ENCODE measurements at places on chromosomes 1 and 21.

GRCh38 chr21:35291973-35292627 is 243.0 kb upstream of the RUNX1 start:
- peak; percentile 64 for DNase-seq

- DNase-seq, result no peak
These were observed 127.6 kb upstream of the IVNS1ABP start for GRCh38 chr1:185444676-185445075.

GRCh38 chr1:102566182-102566581 is 542.1 kb downstream of the COL11A1 start:
- DNase-seq, result no peak

DNA sequence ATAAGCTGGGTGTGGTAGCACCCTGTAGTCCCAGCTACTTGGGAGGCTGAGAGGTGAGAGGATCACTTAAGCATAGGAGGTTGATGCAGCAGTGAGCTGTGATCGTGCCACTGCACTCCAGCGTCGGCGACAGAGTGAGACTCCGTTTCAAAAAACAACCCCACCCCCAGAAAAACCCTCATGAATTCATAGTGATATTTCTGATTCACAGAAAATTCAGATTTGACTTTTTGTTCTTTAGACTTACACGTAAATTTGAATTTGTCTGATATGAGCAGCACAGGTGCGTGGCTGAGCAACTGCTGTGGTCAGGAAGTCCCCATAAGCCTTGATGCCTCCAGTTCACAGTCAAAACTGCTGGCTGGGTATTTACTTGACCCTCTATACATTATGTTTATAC is 10.0 kb upstream of the MORC3 start:
- DNase-seq, result no peak

GRCh38 chr1:57986432-57986831 is 560.1 kb downstream of the OMA1 start:
- DNase-seq, result no peak

- DNase-seq, result peak; percentile 61
These were observed 30.6 kb downstream of the ZC3H11B start for GRCh38 chr1:219582296-219582695.

DNA sequence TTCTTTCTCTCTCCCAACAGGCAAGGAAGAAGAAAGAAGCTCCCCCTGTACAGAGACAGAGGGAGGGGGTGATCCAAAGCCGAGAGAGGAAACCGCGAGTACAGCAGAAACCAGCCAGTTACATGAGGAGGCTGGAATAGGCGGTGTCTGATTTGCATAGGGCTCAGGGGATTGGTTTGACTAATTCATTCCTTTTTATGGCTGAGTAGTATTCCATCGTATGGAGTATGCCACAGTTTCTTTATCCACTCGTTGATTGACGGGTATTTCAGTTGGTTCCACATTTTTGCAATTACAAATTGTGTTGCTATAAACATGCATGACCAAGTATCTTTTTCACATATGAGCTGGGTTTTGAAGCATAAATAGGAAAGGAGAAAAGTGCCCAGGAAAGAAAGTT is 3.4 kb upstream of the GPX7 start:
- DNase-seq, result no peak

- DNase-seq, result peak; percentile 62
These were observed 12.9 kb downstream of the PIGM start for GRCh38 chr1:160018900-160019299.

DNA sequence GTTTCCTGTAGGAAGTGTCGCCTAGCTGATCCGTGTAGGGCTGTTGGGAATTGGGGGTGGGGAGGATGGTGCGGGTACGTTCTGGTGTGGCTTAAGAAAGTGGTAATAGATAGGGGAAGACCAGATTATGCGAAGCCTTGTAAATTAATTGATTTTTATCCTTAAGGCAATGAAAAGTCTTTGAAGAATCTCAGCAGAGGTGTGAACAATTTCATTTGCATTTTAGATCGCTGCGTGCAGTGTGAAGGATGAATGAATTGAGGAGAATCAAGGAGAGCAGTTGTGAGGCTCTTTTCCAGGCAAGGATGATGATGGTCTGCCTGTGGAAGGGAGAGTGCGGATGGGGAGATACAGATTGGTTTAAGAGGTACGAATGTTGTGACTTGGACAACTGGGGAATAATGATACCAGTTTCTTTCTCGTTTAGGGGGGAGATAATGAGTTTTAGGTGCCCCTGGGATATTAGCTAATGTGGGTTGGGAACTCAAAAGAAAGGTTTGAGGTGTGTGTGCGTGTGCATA is 813 bp upstream of the DEDD start:
- no peak for DNase-seq

- peak; percentile 40 for DNase-seq
These were observed at the start of gene AMIGO1 for GRCh38 chr1:109509176-109510134. AMIGO1 (minus strand) TSS chr1:109509727; CDS start chr1:109508912, 815 bp downstream.

DNA sequence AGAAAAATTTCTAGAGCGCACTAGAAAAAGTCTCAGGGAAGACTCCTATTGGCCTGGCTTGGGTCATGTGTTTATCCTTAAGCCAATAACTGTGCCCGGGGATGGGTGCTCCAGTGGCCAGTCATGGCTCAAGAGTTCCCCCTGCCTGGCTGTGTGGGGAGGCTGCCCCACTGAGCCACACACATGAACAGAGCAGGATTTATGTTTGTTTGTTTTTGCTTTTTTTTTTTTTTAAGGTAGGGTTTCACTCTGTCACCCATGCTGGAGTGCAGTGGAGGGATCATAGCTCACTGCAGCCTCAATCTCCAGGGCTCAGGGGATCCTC is 21.8 kb downstream of the EDN2 start:
- no peak for DNase-seq

DNA sequence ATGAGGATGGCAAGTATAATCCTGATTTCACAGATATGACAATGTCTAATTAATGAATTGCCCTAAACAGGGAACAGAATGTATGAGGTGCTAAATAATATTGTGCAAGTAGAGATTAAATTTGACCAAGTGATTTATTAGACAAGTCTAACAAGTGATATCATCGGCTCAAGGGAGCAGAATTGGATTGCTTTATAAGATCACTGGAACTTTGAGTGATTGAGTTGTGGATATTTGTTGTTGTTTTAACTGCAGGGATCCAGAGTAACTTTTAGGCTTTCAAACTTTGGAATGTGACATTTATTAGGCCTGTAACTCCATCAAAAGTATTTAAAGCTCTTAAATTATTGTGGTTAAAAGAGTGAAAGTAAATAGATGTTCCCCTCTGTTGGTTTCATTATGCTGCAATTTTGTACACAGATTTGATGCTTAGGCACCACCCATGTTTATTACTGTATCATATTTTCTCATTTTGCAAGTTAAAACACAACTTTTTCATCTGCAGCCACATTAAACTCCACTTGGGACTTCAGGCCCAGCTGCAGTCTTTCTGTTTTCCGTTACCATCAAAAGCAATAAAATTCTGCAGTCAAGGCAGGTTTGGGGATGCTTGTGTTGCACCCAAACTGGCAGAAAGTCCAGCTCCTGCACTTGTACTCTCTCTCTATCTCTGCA is 206.6 kb downstream of the HLX start:
- DNase-seq, result peak; percentile 66

DNA sequence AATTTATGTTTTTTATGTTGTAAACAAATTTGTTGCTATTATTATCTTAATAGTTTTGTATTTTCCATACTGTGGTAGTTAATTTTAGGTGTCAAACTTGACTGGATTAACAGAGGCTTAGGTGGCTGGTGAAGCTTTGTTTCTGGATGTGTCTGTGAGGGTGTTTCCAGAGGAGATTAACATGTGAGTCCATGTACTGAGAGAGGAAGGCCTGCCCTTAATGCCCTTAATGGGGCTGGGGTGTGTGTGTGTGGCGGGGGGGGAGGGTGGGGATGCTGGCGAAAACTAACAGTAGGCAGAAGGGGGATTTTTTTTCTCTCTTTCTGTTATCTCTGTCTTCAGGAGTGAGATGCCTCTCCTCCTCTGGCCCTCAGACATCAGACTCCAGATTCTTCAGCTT is 1.9 kb downstream of the OR14A16 start:
- no peak for DNase-seq

GRCh38 chr1:167555971-167556714 is 2.6 kb upstream of the CREG1 start:
- DNase-seq, result peak; percentile 69

GRCh38 chr1:198175423-198176170 is 18.8 kb downstream of the NEK7 start:
- DNase-seq, result peak; percentile 68

DNA sequence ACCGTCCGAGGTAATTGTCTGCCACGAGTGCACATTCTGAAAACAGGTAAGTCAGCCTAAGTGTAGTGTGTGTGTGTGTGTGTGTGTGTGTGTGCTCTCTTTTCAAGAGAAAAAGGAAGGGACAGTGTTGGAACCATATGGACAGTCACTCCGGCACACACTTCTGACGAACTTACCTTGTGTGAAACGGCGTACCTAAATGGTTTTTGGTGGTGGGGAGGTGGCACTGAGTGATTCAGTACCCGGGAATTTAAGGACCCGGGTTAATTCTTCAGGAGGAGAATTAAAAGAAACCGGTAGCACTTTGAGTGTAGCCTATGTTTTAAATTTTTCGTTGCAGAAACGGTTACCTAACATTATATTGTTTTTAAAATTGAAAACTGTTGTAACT is 286 bp downstream of the ODR4 start:
- DNase-seq, result no peak

DNA sequence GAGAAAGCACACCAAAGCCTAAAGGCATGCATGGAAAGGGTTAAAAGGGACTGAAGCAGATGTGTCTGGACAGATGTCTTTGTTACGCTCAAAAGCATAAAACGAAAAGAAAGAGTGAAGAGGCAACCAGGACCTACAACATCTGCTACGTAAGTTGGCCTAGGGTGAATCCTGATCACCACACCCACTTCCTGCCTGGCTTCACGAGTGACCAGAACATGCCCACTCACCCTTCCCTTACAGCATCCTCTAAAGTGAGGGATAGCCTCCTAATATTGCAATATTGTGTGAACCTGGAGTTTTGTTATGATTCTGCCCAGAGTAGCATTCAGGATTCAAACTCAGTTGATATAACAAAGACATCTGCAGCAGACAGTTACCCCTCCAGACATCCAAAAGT is 10.6 kb upstream of the OLIG2 start:
- no peak for DNase-seq

- no peak for DNase-seq
These were observed 8.8 kb upstream of the SAMD11 start for GRCh38 chr1:914891-915280.

GRCh38 chr1:186518822-186519381 is 58.0 kb upstream of the PDC start:
- DNase-seq, result no peak

DNA sequence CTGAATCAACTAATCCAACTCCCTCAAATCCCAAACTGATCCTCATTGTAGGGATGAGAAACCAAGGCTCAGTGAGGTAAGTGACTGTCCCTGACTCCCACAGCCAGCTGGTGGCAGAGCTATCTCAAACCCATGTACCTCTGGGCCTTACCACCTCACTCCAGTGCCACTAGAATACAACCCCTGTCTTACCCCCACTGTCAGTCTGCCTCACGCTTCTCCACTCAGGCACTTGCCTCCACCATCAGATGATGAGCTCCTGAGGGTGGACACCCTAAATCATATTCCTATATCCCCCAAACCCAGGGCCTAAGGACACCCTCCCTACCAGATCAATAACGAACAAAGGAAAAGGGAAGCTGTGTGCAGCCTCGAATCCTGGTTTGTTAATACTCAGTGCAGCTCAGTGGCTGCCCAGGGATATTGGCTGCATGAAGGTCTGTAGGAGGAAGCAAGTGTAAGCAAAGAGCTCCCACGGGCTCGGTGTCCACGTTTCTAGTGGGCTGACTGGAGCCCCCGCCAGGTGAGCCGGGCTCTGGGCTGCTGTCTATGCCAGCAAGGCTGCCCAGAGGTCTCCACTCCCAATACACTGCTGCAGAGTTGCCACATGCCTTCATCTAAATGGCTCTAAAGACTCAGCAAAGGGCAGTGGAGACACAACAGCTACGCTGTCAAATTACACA is 533.4 kb downstream of the MATN1 start:
- no peak for DNase-seq

GRCh38 chr1:93716941-93717368 is 35.3 kb upstream of the BCAR3 start:
- DNase-seq, result peak; percentile 76

DNA sequence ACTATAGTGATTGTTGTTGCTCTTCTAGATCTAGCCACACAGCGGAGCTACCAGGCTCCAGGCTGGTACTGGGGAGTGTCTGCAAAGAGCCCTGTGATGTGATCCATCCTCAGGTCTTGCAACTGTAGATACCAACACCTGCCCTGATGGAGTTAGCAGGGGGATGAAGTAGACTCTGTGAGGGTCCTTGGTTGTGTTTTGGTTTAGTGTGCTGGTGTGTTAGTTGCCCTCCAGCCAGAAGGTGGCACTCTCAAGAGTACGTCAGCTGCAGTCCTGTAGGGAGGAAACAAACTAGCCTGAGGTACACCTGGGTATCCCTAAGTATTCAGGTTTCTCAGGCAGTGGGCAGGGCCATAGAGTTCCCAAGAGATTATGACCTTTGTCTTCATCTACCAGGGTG is 81.2 kb upstream of the TMPRSS2 start:
- no peak for DNase-seq

DNA sequence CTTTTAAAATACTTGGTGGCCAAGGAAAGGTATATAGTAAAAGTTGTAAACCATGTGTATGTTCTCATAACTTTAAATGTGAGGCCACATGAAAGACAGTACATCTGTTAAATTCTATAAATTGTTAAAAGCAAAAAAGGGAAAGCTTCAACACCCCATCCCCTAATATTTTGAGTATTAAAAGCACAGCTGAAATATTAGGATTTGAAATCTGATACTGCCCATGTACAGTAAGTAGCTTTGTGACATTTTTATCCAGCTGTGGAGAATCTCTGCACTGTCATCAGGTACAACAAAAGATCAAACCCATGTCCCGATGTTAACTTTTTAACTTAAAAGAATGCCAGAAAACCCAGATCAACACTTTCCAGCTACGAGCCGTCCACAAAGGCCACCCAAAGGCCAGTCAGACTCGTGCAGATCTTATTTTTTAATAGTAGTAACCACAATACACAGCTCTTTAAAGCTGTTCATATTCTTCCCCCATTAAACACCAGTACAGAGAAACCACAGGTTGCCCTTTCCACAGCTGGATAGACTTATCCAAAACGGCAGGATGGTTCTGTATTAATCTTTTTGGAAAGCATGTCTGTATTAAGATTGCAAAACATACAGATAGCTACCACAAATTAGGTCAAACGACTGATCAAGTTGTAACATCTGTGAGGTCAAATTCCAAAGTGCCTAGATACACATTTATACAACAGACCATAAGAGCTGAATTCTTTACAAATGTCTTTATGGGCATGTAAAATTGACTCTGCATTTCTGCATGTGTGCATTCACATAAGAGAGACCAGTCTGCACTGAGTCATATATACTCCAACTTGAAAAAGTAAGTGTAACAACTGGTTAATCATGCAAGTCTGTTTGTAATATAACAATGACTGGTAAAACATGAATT is 5.2 kb downstream of the IRF2BP2 start:
- peak; percentile 61 for DNase-seq

- peak; percentile 98 for DNase-seq
These were observed 53.6 kb downstream of the PEX14 start for GRCh38 chr1:10528066-10529014.

DNA sequence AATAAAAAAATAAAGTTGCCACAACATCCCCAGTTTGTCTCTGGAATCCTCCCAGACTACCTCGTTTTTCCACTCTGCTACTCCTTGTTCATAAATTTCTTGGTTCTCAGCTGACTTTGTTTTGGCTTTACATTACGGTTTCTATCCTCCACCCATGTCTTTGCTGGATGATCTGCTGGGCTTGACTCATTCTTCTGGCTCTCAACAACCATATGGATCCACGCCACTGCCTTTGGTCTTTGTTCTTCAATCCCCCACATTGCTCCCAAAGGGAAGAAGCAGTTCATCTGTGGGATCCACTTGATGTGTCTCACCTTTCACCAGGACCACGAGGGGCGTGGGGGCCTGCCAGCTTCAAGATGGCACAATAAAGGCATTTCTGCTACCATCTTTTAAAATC is 67.1 kb upstream of the NBL1 start:
- no peak for DNase-seq
